Activated CD4-positive, alpha-beta T cell treated with anti-CD3 and anti-CD28 coated beads, Interleukin-2, amount 10 ng/mL, durations not matched to agents 24 days and 14 days (primary cell): ENCODE measurements at places on chromosomes 3 and 15. TPM values are rescaled to one million over a fixed set of nuclear protein-coding genes. Genes with fewer than 3 reads are reported as not detected.
A peak's percentile ranks its signal among the peaks of the same experiment; 100 is the strongest.

DNA sequence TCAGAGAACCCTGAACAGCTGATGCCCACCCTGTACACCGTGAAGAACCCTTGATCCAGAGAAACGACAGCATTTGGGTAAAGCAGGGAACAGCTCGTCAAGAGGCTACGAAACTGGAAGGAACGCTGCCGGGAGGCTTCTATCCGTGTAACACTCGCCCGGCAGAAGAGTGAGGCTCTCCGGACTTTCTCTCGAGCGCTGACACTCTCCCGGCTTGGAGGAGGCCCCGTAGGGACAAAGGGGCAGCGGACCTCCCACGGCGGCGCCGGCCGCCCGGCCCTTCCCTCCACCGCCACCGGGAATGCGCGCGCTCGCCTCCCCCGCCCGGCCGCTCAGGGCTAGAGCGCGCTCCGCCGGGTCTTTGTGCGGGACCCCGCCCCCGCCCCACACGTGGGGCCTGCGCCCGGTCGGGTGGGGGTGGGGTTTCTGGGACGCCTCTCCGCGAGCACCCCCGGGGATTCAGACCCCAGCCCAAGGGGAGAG, 1.7 kb downstream of the HYAL2 start:
- DNase-seq, result peak; percentile 93

DNA sequence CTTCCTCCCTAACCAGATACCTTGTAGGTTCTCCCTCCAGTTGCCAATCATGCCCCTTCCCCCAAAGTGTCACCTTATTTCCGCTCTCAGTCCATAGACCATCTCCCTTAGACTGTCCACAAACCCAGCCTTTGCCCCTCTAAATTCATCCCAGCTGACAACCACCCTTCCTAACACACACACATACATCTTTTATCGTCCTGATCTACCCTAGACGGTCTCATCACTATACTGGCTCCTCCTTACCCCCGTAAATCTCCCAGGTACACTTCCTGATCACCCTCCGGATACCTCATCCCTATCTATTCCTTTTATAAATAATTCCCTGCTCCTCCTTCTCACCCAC, 828 bp downstream of the THOC7 start:
- no peak for DNase-seq

Gene LCTL
- total RNA-seq, result not detected in 2 replicates

DNA sequence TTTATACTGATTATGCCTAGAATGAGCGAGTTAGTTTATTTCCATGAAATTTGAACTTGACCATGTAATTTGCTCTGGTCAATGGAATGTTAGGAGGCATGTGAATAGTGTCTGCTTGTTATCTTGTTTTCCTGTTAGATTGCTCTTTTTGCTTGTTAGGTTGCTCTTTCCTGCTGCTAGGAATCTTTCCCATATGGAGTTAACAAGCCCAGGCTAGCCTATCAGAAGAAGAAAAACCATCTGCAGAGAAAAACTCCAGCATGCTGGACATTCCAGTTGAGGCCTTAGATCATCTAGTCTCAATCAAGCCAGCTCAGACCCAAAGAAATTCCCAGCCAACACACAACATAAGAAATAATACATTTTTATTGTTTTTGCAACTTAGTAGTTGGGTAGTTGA, 470.2 kb upstream of the AGTR1 start:
- DNase-seq, result no peak

Gene TUSC7
- total RNA-seq, result not detected in 2 replicates

Gene LEKR1
- total RNA-seq, result 0.14 and 0.24 TPM in 2 replicates

Gene CHRNA3
- not detected in 2 replicates for total RNA-seq

DNA sequence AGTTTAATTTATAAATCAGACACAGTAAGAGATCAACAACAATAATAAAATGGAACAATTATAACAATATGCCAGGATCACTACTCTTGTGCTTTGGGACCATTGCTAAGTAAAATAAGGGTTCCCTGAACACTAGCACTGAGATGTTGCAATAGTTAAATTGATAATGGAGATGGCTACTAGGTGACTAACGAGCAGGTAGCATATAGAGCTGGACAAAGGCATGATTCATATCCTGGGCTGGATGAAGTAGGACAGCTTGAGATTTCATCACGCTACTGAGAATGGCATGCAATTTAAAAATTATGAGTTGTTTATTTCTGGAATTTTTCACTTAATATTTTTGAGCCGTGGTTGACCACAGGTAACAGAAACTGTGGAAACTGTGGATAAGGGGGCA, 20.7 kb upstream of the MYZAP start:
- no peak for DNase-seq

Gene CEP19
- total RNA-seq, result 3.9 and 4.0 TPM in 2 replicates

- DNase-seq, result no peak
Measured at GRCh38 chr15:63104727-63105126, 16.9 kb upstream of the LACTB start.

GRCh38 chr3:43627360-43627759, 5.5 kb upstream of the ANO10 start:
- DNase-seq, result peak; percentile 72

GRCh38 chr15:48602358-48603122, 43.0 kb downstream of the FBN1 start:
- DNase-seq, result no peak

GRCh38 chr15:91393186-91393585, 293.1 kb downstream of the SV2B start:
- no peak for DNase-seq

Gene STAC
- total RNA-seq, result not detected in 2 replicates

Gene ZDHHC23
- total RNA-seq, result 1.9 and 2.4 TPM in 2 replicates

Gene MNS1
- total RNA-seq, result 0.45 and 0.86 TPM in 2 replicates

DNA sequence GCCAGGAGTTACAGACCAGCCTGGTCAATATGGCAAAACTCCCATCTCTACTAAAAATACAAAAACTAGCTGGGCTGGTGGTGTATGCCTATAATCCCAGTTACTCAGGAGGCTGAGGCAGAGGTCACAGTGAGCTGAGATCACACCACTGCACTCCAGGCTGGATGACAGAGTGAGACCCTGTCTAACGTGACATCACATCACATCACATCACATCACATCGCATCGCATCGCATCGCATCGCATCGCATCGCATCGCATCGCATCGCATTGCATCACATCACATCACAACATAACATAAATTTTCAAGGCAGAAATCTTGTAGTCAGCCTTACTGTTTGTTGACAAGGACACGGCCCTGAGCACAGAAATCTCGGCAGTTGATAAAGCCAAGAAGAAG, 44.4 kb downstream of the RBM6 start:
- DNase-seq, result no peak

DNA sequence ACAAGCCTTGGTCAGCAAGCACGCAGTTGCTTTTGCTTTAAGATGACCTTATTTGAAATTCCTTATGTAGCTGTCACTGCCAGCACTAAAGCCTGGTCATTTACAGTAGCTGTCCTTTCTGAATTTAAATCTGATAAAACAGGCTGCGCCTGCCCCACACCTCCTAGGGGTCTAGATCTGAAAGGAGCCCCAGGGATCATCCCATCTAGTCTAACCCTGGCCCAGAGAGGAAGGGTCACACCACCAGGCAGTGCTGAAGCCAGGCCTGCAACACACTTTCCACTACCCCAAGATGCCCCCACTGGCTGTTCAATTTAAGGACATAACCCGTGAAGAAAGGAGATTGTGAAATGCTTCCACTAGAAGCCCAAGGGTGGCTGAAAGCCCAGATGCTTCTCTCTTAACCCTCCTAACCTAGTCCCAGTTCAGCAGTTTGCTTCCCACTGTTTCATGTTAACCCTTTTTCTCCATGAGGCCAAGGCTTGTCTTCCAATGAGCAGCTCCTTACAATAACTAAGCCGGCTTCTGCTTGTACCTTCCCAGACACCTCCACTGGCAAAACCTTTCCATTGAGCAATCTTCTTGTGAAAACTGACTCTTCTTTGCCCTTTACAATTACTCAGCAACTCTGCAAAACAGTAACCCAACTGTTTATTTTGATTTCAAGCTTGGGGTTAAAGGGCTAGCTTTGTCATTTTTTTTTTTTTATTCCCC, 198.9 kb upstream of the LPP start:
- DNase-seq, result no peak

DNA sequence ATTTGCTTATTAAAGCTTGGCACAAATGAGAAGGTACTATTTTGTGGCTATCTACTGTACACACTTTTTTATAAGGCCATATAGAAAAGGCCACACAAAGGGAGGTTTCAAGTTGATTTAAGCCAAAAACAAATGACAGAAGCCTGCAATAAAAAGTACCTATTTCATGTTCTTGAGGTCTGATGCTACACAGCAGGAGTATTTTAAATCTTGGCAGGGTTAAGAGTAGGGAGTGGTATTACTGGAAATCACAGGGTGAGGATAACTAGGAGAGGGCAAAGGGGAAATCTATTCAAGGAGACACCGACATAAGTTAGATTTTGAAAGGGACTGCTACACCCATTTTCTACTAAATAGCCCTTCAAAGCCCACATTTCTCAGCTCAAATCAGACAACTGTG, 146.2 kb downstream of the GREM1 start:
- DNase-seq, result no peak

Gene GOLGA6B
- total RNA-seq, result not detected in 2 replicates

GRCh38 chr15:77980098-77980497, 97.4 kb downstream of the TBC1D2B start:
- DNase-seq, result no peak

- DNase-seq, result no peak
Measured at GRCh38 chr3:70856414-70857162, 544.1 kb upstream of the MDFIC2 start.

DNA sequence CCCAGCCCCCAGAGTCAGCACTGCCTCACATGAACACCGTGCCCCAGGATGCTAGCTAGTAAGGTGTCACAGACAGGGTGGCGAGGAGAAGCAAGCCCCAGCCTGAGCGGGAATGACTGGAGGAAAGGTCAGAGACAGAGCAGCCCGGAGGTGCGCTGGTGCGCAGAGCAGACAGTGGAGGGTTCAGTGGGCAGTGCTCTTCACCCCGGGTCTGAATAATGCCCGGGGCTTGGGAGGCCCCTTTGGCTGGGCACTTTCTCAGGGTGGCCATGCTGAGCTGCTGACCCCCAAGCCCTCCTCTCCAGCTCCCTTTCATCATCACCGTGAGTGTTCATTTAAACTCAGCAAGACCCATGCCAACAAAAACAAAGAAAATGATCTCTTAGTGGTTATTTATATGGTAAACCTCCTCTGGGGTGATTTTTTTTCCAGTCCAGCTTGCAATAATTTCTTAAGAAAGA, 110.8 kb downstream of the VGLL4 start:
- no peak for DNase-seq

DNA sequence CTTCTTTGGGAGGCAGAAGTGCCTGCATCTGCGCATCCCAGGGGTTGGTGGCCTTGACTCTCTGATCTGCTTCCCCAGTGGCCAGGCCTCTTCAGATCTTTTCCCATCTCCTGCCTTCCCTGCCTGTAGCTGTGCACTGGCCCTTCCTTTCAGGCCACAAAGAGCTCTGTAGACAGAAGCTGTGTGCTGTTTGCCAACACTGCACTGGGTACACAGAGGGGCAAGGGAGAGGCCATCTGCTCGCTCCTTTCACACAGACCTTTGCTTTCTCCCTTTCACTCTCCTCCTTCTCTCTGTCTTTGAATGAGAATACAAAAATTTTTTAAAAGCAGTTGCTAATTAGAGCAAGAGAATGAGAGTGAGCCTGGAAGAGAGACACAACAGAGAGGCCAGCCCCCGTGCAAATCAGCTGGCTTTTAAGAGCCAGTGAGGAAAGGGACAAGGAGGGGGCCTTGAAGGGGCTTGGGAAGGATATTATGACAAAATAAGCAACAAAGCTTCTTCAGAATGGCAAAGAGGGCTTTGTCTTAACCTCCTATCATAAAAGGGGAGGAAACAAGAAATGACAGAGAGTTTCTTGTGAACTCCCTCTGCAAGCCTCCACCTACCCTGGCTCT, 170.9 kb downstream of the EPHB1 start:
- no peak for DNase-seq
